ENCODE measurements at places on chromosomes 5 and 9. TPM values are rescaled to one million over a fixed set of nuclear protein-coding genes. Genes with fewer than 3 reads are reported as not detected.

DNA sequence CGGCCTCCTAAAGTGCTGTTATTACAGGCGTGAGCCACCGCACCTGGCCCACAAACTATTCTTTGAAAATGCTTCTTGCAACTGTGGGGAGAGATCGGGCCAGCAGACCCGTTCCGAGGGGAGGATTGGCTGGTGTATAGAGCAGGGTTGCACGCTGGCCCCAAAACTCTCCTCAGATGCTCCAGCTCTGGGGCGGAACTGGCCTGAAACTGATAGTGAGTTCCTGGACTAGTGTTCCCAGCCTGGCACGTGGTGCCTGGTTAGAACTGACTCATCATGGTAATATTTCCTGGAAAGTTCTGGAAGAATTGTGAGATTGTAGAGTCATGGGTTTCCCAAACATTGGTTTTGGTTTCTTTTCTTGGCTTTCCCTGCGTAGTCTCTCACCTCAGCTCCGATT lies 120.5 kb downstream of the FBXL7 start:
- DNase-seq = peak; percentile 87

DNA sequence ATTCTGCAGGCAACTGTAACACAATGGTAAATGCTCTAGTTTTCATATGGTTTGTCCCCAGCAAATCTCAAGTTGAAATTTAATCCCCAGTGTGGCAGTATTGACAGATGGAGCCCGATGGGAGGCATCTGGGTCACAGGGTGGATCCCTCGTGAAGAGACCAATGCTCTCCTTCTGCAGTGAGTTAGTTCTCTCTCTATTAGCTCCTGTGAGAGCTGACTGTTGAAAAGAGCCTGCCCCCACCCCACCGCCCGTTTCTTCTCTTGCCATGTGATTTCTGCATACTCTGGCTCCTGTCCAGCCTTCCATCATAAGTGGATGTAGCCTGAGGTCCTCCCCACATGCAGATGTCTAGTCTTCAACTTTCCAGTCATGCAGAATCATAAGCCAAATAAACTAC lies 27.0 kb downstream of the IARS1 start:
- peak; percentile 2 for DNase-seq

GRCh38 chr5:93285461-93285860 lies 295.6 kb downstream of the NR2F1-AS1 start:
- no peak for DNase-seq

DNA sequence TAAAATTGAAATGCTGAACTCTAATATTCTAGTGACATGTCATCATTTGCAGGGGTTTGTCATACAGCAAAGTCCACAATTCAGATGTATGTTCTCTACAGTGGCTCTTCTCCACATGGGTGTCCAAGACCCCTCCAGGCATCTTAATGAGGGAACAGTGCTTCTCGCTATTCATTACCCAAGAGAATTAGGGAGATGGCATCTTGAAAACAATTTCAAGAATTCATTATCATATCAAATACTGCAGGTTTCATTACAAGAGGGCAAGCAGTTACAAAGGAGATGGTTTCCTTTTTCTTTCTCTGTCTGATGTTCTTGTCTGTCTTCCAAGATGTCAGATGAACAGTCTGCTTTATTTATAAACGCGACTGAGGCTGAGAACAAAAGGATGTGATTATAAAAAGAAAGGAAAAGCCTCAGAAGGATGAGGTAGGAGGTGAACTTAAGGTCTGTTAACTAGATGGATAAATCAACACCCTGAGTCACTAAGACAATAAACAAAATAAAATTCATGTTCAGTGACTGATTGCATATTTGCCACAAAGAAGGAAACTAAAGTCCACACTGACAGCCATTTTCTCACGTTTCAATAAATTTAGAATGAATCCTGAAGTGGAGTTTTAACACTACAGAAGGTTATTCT lies 326.7 kb upstream of the EFNA5 start:
- no peak for DNase-seq

- DNase-seq = peak; percentile 70
Observed at GRCh38 chr5:124866355-124867136, 120.1 kb upstream of the ZNF608 start.

- no peak for DNase-seq
Observed at GRCh38 chr5:35164860-35165542, 65.3 kb downstream of the PRLR start.

GRCh38 chr9:108534741-108535140 lies 321.0 kb downstream of the ACTL7B start:
- peak; percentile 94 for DNase-seq

DNA sequence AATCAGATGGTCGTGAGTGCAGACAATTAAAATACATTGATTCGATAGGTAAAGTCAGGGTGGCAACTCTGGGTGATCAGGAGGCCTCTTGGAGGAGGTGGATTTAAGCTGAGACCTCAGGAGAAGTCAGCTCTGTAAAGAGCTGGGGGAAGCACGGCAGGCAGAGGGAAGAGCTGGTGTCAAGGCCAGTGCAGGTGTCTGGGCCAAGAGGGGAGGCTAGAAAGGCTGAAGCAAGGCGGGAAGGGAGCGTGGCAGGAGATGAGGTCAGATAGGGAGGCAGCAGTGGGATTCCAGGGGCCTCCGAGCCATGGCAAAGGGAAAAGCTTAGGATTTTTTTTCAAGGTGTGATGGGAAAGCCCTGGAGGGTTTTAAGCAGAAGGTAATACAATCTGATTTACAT lies 178.7 kb downstream of the FSTL4 start:
- no peak for DNase-seq

DNA sequence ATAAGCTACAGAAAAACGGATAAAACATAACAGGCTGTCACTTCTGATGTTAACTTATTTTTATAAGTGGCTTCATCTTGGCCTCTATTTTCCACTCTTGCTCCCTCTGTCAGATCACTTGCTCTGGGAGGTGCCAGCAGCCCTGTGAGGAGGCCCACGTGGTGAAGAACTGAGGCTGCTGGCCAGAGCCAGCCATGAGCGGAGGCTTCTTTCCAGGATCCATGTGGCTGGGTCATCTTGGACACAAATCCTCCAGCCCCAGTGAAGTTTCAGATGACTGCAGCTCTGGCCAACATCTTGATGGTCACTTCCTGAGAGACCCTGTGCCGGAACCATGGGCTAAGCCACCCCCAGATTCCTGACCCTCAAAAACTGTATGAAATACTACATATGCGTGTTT lies 7.5 kb upstream of the CMBL start:
- DNase-seq = no peak

DNA sequence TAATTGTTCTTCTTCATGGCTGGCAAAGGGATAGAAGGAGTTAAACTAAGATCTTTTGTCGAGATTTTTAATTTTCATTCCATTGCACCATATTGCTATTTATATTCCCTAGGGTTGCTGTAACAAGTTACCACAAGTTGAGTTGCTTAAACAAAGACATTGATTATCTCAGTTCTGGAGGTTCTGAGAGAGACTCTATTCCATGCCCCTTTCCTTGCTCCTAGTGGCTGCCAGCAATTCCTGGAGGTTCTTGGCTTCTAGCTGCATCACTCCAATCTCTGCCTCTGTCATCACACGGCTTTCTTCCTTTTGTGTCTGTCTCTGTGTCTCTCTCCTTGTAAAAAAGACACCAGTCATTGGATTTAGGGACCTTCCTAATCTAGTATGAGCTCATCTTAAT lies 136.6 kb upstream of the DAB2 start:
- no peak for DNase-seq

GRCh38 chr5:37552770-37553719 lies 173.9 kb downstream of the WDR70 start:
- DNase-seq = peak; percentile 41

GRCh38 chr5:149576021-149576420 lies 5.3 kb upstream of the ARHGEF37 start:
- DNase-seq = no peak

GRCh38 chr5:112552791-112553190 lies 133.7 kb upstream of the EPB41L4A start:
- no peak for DNase-seq

GRCh38 chr9:72326641-72327040 lies 38.4 kb downstream of the ZFAND5 start:
- DNase-seq = no peak

- no peak for DNase-seq
Observed at GRCh38 chr9:23412458-23412857, 413.6 kb downstream of the ELAVL2 start.

DNA sequence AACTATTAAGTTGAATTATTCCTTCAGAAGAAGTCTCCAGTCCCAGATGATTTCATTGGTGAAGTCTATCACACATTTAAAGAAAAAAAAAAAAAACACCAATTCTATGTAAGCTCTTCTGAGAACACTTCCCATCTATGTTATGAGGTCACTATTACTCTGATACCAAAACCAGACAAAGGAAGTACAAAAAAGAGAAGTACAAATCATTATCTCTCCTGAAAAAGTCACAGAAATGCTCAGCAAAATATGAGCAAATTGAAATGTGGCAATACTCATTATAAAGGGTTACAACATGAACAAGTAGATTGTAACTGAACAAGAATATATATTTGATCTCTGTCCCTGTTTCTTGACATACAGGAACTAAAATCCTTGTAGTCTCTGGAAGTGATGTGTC lies 280.4 kb downstream of the TLE1 start:
- no peak for DNase-seq

- peak; percentile 52 for DNase-seq
Observed at GRCh38 chr9:97900738-97901565, 21.3 kb downstream of the TRMO start.

DNA sequence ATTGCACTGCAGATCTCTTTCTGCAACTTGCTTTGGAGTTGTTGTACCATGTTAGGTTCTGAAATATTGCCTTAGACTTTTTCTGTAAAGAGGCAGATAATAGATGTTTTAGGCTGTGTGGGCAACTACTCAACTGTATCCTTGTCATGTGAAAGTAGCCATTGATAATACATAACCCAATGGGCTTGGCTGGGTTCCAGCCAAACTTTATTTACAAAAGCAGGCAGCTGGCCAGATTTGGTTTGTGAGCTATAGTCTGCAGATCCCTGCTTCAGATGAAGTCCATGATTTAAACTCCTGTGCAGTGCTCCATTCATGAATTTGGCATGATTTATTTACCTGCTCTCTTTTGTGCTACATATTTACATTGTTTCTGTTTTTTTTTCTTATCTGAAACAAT lies 300.4 kb downstream of the IRX2 start:
- DNase-seq = no peak

DNA sequence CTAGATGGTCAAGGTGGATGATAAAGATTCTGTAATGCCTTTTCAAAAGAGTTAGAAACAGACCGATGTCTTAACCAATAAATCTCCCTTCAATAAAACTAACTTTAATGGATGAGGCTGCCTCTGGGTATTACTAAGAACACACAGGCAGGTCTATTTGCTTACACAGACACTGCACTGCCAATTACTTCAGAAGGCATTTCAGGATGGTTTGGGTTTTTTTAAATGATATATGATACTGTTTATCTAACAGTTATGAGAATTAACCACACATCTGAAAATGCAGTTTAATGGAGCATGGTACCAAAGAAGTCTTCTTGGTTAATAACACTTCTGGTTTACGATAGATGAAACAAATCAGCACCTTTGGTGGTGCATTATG lies 367.9 kb upstream of the GRAMD2B start:
- no peak for DNase-seq

DNA sequence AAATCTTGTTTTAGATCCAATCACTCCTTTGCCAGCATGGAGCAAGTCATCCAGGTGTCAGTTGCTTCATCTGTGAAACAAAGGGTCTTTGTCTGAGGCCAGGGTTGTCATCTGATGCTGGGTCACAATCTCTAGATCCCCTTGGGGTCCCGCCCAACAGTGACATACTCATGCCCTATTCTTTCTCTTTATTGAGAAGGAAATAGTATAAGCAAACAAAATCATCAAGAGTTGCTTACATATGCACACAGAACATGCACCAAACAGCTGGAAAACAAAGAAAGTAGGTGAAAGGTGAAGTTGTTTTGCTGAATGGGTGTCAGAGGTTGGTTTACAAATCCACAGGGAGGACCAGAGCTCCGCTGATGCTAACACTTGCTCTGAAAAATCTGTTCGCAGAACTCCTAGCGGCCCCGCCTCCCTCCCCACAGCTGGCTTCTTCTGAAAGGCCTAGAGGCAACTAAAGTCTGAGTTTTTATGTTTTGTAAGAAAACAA lies 106.1 kb upstream of the SLC44A1 start:
- peak; percentile 57 for DNase-seq

DNA sequence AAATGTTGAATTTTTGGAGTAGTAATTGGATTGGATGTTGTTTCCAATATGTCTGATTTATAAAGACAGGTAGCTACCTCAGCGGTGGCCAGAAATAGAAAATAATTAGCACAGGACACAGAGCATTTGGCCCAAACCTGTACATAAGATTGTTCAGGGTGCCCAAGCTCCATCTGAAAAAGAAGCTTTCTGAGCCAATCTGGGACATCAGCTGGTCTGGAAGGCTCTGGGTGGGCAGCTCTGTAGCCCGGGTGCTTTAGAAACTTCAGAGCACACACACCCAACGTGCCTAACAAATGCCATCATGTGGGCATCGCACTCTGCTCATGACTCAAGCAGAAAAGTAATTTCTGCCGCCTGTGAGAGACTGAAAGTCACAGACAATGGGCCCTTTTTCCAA lies 460.7 kb downstream of the ICE1 start:
- no peak for DNase-seq

Gene SAXO1
- not detected for total RNA-seq

Gene SPINK13
- total RNA-seq = not detected

Gene PLPP1
- 30.3 TPM for total RNA-seq

Gene SPINK6
- total RNA-seq = not detected

Gene MARVELD2
- total RNA-seq = 2.5 TPM

Gene PRRX2
- not detected for total RNA-seq

Gene ACTBL2
- 0.24 TPM for total RNA-seq

Gene GRIN1
- not detected for total RNA-seq

Gene MAT2B
- total RNA-seq = 59.1 TPM

Gene HMGCS1
- 18.9 TPM for total RNA-seq

Gene CETN3
- total RNA-seq = 33.9 TPM

Gene WHRN
- total RNA-seq = 1.7 TPM

Gene SLC2A6
- total RNA-seq = 23.7 TPM

Gene ERBIN
- total RNA-seq = 46.0 TPM
